ENCODE measurements at places on chromosomes 7 and 10.

- DNase-seq, result no peak
Observed at GRCh38 chr7:110442381-110442837, 648.5 kb upstream of the LRRN3 start.

GRCh38 chr7:131501422-131501821 lies 55.0 kb downstream of the PODXL start:
- no peak for DNase-seq

- peak; percentile 18 for DNase-seq
Observed at GRCh38 chr7:73606801-73607691, 17.3 kb downstream of the MLXIPL start.

GRCh38 chr7:106964466-106964865 lies 80.0 kb upstream of the PRKAR2B start:
- no peak for DNase-seq

DNA sequence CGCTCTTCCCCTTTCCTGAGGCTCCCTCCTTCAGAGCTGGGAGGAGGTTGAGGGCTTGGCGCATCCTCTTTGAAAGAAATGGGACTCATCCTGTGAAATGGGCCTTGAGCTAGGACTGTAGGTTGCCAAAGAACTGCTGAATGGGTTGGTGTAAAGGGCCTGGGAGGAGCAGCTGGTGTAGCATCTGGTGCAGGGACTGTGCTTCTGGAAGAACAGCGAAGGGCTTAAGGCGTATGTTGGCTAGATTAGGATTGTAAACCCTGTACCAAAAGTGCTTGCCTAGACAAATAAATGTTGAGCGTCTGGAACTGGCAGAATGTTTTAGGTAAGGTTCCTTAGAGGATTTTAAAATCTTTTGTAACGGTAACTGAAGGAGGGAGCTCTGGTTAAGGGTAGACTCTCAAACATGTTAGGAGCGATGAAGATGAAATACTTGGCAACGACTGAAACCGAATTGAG lies 563 bp downstream of the STAM start:
- DNase-seq, result no peak

GRCh38 chr7:20598459-20599309 lies 16.8 kb upstream of the ABCB5 start:
- DNase-seq, result peak; percentile 28

DNA sequence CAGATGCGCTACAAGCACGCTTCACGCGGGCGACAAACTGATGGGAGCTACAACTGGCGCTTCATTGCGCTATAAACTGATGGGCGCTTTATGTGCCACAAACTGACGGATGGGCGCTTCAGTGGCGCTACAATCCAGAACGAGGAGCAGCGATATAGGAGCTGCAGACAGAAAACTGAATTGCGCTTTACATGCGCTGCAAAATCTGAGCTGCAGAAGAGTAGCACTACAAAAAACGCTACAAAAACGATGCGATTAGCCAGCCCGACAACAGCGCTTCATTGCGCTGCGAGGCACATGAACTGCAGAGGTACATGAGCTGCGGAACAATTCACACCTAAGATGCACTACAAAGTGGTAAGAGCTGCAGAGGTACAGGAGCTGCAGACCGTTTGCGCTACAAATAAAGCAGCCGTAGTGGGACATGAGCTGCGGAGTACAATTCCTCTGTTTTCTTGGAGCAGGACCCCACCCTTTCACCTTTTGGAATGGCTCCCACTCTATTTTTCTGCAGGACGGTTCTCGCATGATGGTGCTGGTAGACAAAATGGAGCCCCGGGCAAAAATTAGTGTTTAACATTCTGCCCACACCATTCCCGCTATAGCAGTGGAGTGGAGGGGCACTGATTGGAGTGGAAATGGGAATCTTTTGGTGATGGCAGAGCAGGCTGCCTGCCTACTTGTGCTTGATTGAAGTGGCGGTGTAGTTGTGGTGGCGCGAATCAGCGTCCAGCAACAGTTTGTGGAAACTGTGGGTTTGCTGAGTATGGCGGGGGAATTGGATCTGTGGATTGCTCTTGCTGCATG lies 1.2 kb upstream of the SGCE start:
- no peak for DNase-seq

DNA sequence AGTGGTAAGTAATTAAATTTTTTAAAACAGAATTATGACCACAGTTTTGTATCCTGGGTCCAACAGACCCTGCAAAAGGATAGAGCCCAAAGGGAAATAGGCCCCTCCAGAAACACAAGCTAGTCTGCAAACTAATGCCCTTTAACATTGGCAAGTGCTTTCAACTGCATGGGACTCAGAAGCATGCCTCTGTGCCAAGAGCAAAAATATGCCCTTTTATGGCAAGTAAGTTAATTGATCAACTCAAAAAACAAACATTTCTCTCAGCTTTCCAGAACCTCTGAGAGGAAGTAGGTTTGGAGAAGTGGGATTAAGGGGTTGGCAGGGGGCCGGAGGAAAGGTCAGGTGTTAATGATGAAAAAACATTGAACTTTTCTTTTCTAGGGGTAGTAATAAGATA lies 186.6 kb upstream of the PRSS1 start:
- DNase-seq, result no peak

GRCh38 chr7:55508221-55509011 lies 63.9 kb downstream of the VOPP1 start:
- DNase-seq, result no peak

DNA sequence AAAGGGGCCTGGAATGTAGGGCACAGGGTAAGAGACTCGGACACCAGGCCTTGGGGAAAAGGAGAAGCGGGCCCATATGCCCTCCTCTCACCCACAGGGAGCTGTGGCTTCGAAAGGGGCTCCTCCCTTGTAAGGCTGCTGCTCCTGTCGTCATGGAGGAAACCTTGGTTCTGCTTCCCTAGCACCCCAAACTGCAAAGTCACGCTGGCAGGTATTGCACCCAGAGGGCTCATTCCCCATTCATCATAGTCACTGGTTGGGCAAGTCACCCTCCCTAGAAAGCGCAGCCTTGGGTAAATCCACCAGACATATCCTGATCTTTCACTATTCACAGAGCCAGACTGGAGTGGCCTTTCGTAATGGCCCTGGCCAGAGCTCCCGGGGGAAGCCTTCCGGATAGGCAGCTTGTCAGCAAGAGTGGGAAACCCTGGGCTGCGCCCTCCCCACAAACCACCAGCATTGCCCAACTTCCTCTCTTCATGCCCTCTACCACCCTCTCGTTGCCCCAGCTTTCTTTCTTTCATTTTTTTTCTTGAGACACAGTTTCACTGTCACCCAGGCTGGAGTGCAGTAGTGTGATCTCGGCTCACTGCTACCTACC lies 121.0 kb downstream of the HIP1 start:
- DNase-seq, result no peak

DNA sequence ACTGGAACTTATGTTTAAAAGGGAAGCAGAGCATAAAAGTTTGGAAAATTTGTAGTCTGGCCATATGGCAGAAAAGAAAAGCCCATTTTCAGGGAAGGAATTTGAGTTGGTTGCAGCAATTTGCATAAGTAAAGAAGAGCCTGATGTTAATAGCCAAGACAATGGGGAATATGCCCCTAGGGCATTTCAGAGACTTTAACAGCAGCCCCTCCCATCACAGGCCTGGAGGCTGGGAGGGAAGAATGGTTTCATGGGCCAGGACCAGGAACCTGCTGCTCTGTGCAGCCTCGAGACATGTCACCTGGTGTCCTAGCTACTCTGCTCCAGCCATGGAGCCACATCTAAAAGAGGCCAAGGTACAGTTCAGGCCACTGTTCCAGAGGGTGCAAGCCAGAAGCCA lies 35.3 kb downstream of the HTR7 start:
- DNase-seq, result no peak

DNA sequence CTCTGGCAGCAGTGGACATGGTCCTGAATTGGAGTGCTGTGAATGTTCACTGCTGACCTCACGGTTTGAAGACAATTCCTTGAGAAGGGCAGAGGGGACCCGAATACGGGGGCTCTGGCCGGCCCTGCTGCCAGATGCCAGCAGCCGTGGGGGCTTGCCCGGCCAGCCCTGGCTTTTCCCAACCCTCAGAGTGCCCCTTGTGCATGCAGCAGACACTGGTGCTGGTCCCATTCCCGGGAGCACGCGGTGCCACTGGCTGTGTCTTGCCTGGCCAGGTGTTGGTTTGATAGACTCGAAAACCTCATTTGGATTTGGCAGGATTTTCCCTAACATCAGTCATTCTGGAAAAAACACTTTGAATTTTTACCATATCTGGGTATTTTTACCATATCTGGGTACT lies 49.1 kb downstream of the LHPP start:
- no peak for DNase-seq

GRCh38 chr7:144436500-144436899 lies 33.0 kb upstream of the NOBOX start:
- DNase-seq, result no peak

GRCh38 chr7:1917221-1918062 lies 247.4 kb downstream of the ELFN1 start:
- DNase-seq, result no peak

DNA sequence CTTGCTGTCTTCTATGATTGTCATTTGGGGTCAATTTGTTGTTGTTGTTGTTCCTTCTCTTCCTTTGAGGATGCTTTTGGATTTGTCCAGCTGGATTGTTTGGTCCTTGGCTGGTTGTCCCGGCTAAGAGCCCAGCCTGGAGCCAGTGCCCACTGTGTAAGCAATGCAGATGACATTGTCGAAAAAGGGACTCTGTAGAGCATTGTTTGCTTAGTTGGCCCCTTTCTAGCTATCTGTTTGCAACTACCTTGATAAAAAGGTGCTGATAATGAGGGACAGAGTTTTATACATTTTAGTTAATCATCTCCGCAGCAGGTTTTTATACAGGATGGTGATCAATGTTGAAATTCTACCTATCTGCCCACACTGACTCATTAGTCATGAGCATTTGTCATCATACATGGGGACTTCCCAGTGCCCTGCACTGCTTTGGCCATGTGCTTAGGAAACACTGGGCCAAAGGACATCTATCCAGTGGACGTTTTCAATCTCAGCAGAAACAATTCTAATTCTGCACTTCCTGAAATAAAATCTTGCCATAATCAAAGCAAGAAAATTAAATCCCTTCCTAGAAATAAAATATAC lies 311.9 kb downstream of the GRM8 start:
- DNase-seq, result no peak

DNA sequence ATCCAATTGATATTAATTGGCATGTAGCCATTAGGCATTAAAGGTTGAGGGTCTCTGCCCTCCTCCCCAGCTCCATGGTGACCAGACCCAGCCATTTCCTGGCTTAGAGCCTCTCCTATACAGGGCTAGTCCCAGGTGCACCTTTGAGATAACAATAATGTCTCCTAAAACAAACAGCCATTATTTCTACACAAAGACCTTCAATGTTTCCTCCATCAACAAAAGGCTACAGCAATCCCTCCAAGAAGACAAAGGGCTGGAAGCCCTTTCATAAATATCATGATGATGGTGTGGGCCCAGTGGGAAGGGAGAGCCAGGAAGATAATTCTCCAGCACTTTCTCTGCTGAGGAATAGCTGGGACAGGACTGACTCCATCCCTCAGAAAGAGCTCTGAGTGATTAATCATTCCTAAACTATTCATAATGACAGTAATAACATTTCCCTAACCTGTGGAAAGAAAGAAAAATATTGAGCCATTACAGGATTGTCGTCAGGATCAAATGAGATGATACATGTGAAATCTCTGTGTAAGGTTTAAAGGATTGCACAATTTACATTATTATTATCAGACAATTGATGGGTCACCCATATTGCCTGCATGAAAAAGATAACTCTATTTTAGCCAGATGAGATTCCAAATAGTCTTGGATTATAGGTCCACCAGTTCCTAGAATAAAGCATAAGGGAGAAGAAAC lies 10.2 kb downstream of the PKD2L1 start:
- no peak for DNase-seq

- no peak for DNase-seq
Observed at GRCh38 chr10:94780844-94781243, 18.4 kb downstream of the CYP2C19 start.

- DNase-seq, result no peak
Observed at GRCh38 chr7:132152131-132152889, 424.0 kb downstream of the PLXNA4 start.

DNA sequence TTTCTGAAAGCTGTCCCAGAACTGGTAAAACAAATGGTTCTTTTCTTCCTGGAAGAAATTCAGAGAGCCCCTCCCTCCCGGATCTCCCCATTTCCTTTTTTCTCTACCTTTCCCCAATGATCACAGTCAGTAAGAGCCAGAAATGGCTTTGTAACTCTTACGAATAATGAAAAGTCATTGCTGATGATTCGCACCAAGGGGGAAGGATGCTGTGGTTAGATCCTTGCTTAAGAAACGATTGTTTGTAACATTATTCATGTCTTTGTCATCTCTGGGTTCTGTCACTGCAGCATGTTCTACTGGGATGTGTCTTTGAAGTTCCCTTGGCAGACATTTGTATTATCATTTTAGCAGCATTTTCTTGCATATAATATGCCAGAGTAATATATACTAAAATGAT lies 138.9 kb downstream of the CACNB2 start:
- DNase-seq, result no peak

- no peak for DNase-seq
Observed at GRCh38 chr10:34615770-34616169, 199.3 kb downstream of the PARD3 start.

DNA sequence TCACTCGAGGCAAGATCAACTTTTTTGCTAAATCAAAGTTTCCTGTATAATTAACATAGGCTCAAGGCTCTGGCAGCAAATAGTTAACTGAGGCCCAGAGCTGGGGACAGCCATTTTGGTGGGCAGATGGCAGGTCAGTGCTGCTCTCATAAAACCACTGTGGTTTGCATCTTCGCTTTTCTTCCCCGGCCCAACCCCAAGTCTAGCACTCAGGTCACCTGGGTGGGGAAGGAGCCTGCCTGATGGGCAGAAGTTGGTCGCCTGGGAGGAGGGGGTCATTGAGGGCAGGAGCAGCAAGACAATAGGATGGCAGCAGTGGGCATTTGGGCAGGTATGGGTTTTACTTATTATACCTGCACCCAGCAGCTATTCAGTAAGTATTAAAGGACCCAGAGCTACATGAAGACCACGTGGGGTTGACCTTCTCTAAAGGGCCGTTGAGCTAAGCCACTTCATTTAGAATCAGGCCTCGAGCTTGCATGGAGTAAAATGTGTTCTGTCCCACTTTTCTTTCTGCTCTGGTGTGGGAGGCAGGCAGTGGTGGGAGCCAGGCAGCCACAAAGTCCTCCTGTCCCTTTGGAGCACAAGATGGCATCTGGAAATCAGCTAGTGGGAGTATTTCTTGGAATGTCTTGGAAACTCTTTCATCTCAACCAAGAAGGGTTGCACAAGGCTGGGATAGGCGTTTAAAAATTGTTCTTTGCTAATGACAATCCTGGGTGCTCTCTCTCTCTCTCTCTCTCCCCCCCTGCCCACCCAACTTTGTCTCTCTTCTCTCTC lies 133.4 kb downstream of the SPAG6 start:
- no peak for DNase-seq

DNA sequence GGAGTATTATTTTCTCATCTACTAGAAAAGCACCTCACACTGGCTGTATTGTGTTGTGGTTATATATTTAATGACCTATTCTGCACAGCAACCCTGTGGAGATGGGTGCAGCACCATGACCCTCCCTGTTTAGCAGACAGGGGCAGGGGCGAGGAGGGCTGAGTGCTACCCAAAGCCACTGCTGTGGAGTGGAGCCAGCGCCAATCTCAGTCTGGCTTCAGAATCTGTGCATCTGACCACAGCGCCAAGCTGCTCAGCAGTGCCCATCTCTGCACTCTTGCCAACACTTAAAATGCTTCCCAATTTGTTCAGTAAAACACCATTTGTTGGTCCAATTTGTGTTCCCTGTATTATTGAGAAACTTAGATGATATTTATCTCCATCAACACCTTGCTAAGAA lies 239.1 kb downstream of the ZMYND11 start:
- DNase-seq, result no peak

Measured in hypothalamus (tissue), 51 donors.